ENCODE measurements at places on chromosomes 11 and 22.

DNA sequence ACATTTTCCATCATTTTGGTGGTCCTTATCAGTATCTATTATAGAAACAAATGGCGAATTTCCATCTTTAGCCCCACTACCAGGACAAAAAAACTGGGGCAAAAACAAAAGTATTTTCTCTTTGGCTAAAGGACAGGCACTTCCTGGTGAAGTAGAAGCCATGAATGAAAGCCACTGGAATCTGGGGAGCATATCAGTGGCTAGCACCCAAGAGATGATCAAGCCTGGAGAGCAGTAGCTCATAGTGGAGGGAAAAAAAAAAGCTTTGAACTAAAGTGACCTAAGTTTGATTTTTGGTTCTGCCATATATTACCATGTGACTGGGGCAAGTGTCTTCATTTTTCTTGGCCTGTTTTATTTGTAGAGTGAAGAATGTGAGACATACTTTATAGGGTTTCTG is 272.3 kb downstream of the GUCY1A2 start:
- no peak for DNase-seq

GRCh38 chr22:24175160-24175808 is 6.0 kb upstream of the SUSD2 start:
- DNase-seq, result peak; percentile 74

DNA sequence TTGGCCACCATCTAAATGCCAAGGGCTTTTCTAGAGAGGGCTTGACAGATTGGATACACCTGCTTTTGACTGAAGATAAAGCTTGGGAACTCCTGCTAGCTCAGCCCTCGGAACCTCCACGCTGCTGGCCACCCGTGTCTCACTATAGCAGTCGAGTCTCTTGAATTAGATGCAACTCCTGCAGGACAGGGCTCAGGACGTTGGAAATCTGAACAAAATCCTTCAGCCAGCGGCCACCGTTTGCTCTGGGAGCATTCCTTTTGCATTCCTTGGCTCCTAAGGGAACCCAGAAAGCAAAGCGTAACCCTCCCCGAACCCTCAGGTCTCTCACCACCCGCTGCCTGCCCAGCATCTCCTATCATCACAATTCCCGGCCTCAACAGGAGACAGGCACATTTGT is 77.8 kb downstream of the GRIK4 start:
- no peak for DNase-seq

DNA sequence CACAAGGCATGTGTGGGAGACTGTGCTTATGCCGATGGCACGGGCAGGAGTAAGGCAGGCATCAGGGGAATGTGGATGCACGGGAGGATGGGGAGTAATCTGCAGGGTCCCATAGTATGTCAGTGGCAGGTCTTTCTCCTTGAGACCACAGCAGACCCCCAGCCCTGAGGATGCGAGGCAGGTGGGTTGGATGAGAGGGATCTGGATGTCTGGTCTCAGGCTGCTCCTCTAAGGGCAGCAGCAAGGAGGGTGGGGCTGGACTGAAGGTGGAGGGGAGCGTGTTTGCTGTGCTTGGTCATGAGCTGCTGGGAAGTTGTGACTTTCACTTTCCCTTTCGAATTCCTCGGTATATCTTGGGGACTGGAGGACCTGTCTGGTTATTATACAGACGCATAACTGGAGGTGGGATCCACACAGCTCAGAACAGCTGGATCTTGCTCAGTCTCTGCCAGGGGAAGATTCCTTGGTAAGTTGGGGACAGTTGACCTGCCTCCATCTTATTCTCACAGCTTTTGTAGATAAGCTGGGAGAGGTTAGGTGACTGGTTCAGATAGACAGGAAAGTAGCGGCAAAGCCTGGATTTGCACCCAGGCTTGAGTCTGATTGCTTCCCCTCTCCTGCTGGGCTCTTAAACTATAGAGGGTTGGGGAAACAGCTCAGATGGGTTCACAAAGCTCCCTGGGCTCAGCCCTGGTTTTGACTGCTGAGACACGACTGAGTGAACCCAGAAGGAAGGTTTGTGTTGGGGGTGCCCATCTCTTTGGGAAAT is at the start of gene APOL1:
APOL1 (plus strand) TSS at position 380 of the 769 bp plus-strand sequence. CDS start 1,823 bp downstream, outside the sequence.
- DNase-seq, result peak; percentile 74

DNA sequence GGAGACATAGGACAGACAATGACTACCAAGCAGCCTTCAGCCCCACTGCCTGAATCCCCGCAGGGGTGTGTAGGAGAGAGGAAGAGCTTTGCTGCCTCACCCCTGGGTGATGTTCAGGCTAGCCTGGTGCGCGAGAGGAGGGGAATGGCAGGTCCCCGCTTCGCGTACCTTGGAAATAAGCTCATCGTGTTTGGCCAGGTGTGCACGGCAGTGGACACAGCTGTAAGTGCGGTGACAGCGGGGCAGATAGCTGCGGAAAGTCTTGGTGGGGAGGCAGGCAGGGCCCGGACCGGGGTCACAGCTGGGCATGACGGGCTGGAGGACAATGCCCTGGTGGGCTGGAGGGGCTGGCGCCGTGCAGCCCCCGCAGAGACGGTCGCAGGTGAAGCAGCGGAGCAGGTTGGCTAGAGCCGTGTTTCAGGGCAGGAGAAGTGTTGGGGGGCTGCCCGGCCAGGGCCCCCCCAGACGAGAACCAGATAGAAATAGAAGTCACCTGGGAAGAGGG is 2.9 kb downstream of the YPEL4 start:
- no peak for DNase-seq

Data from fibroblast of the aortic adventitia (primary cell).